ENCODE measurements at places on chromosomes 3 and 15.
A peak's percentile ranks its signal among the peaks of the same experiment; 100 is the strongest.

DNA sequence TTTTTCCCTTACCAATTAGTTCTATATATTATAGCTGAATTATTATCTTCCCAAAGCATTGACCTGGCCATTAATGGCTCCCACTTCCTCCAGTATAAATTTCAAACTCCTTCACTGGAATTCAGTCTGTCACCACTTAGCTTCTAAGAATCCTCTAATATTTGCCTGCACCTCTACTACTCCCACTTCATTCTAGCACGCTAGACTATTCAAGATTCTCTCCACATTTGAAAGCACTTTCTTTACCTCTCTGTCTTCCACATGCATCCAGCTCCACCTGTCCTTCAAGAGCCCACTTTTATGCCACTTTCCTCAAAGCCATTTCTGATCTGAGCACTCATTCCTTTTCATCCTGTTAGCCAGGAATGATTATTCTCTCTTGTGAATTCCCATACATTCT, 15.0 kb downstream of the SENP8 start:
- no peak for DNase-seq

- DNase-seq, result peak; percentile 49
Measured at GRCh38 chr3:17990390-17990789, 248.0 kb upstream of the TBC1D5 start.

GRCh38 chr3:38114875-38115644, 21.9 kb downstream of the ACAA1 start:
- no peak for DNase-seq

- DNase-seq, result no peak
Measured at GRCh38 chr3:127501177-127501576, 89.4 kb downstream of the TPRA1 start.

DNA sequence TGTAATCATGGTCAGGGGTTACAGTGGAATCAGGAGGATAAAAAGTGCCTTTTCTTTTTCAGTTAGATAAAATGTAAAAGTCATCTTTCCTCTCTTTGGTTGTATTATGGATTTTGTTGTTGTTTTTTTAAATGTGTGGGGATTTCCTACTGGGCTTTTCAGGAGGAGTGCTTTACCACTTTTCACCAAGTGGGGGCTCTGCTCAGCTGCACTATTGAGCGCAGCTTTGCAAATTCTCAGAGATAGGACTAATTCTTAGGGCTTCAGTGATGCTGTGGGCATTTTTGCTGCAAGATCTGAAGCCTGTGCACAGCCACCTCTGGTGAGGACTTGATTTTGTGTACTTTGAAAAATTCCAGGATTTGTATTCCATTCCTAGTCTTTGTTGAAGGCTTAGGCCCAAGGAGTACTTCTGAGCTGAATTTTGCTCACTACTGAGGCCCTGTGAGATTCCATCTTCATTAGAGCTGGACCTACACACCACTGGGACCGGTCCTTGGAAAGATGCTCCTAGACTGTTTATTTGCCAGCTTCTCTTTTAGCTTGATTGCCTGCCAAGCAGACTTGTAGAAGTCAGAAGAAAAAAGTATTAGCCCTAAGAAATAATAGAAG, 7.5 kb downstream of the GNB5 start:
- no peak for DNase-seq

DNA sequence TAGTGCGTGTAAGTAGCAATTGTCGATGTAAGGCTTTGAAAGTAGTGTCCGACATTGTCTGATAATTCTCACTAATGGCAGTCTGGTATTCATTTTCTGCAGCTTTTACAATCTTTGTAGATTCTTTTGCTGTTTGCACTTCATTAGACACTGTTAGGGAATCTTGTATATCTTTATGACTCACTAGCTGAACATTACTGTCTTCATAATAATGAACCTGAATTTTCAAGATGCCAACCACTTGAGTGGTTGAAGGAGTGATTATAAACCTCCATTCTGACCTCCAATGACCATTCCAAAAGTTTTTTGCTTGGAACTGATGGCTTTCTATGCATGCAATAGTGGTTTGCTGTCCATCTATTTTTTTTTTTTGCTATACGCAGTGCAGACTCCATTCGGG, 76.4 kb upstream of the MFGE8 start:
- no peak for DNase-seq

- DNase-seq, result no peak
Measured at GRCh38 chr3:155423526-155424322, 130.2 kb upstream of the STRIT1 start.

DNA sequence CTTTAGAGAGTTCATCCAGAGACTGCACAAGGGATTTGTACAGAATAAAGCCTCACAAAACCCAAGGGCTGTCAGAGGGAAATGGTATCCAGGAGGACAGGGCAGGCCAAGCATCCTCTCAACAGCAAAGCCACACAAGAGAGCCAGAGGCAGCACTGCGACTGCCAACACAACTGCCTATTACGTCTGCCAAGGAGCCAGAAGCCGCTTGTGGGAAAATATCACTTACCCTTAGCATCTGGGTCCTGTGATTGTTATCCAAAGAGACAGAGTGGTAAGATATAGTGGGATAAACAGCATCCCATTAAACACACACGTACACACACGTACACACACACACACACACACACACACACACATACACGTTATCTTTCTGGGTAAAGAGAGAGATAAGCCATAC, 618.3 kb upstream of the AGTR1 start:
- no peak for DNase-seq

DNA sequence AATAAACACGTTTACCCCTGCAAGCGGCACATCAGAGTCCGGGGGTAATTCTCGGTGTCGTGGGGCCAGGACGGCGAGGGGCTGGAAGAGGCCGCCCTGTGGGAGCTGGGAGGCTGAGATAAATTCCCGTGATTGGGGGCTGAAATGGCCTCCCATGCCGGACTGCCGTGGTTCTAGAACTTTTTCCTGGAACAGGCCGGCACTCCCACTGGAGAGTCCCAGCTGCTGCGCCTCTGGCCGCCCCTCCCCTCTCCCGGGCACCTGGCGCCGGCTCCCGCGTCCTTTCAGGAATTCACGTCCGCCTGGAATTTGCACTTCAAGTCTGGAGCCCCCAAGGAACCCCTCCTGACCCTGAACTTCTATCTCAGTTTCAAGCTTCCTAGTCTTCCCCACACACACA, 10.8 kb upstream of the LRRC2 start:
- DNase-seq, result no peak

DNA sequence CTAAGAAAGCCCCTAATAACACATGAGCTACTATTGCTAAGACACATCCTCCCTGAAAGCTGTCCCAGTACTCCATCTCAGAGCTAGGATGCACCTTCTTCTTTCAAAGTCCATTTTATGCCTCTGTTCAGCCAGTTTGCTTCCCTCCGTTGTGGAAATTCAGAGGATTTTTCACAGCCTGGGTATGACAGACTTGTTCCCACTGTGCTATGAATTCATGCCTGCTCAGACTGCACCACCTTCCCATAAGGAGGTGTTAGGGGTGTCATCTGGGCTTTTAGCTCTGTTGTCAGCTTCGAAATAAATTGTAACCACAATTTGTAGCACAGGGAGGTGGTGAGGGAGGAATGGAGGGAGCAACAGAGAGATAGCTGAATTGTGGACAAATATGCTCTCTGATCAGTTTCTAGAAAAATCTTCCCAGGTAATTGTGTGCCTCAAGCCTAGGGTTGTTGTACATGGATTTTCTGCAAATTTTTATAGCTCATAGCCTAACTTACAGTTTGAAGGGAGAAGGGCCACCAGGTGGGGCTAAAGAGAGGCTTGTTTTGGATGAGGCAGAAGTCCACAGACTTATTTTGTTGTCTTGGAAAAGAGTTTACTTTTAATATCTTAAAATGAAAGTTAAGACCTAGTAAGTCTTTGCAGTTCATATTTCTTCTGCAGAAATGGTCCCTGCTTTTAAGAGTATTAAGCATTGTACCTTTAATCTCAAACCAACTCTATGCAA, 462.0 kb downstream of the PDCD6IP start:
- peak; percentile 51 for DNase-seq

GRCh38 chr3:42486814-42487565, 15.5 kb upstream of the VIPR1 start:
- no peak for DNase-seq

GRCh38 chr3:23567917-23568316, 237.8 kb upstream of the UBE2E1 start:
- DNase-seq, result no peak

DNA sequence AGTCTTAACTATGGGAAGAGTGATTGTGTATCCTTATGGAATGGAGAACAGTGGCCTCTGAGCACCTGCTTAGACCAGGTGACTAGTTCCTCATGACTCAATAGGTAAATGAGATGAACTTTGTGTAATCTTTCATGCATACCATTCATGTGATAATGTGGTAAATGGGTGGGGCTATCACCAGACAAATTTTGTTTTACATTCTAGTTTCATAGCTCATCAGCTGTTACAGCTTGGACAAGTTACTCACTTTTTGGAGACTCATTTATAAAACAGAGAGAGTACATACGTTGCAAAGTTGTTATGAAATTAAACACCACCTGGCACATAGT, 103.7 kb upstream of the TGFBR2 start:
- no peak for DNase-seq

DNA sequence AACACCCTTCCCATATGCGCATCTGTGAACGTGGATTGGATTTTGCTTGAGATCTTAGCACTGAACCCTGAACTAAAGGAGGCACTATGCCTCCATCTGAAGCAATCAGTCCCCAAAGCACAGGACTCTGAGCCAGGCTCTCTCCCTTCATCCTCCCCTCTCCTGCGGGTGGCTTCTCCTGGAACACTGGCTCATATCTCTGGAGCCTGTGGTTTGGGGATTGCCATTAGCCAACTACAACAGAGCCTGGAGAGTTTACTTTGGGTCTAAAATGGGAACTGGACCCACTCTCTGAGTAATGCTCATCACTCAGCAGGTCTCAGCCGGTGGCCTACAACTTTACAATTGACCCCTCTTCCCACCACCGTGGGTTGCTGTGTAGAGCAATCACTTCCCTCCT, 190.8 kb upstream of the HES1 start:
- no peak for DNase-seq

- no peak for DNase-seq
Measured at GRCh38 chr3:26652164-26652563, 29.6 kb downstream of the LRRC3B start.

GRCh38 chr3:138684396-138684795, 75.8 kb downstream of the FAIM start:
- DNase-seq, result no peak

- no peak for DNase-seq
Measured at GRCh38 chr15:41501931-41502794, 8.5 kb downstream of the ITPKA start.
